EL (cell line): ENCODE measurements at places on chromosomes 5 and 9.

GRCh38 chr9:132026932-132027585 lies 52.6 kb downstream of the MED27 start:
- peak; percentile 93 for DNase-seq

GRCh38 chr5:34716986-34717385 lies 60.9 kb downstream of the RAI14 start:
- DNase-seq, result peak; percentile 60

DNA sequence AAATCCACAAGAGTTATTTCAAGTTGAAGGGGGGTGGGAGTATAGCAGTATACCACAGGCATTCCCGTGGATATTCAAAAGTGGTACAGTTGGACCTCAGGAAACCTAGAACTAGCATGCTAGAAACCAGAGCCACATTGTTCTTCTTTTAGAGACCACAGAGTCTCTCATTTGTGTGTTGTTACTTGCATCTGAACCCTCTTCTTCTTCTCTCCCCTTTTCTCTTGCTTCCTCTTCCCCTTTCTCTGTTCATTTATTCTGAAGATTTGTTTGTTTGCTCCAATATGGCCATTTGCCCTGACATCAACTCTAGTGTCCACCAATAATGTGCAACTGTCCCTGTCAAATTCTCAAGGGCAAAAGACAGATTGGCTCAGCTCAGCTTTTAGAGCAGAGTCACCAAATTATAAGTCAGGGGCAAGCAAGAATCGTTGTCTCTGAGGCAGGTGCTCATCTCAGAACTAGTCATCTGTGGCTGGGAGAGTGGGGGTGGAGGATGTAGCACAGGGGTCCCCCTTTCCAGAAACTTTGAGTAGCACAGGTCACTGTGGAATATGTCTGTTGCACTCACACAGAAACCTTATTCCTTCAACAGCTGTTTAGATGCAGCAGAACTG lies 321.1 kb downstream of the ARRDC3 start:
- DNase-seq, result no peak

DNA sequence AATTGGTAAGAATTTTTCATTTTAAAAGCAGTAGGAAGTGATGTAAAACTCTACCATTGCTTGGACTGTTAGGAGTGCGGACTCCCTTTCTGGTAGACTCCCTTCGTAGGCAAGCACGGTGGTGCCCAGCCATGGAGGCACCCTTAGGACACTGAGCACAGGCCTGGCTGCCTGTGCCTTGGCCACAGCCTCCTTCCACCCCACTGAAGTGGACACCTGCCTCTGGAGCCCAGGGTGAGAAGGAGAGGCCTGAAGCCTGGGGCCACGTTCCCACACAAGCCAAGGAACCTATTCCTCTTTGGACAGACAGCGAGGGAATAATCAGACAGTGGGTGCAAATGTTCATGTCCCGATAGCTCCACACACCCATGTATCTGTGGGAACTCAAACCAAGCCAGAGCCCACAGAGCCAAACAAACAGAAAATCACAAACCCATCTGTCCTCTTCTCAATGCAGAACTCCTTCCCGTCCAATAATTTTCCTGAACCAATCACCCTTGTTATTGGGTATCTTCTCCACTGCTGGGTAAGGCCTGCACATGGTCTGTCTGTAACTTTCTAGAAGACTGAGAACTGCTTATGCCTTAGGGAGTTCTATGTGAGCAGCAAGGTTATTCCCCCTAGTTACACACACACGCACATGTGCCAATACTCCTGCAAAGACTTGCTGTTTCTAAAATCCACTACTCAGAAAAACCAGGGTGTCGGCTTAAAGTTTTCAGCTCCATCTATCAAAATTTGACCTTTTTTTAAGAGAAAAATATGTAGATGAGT lies 45.2 kb downstream of the UBE2QL1 start:
- DNase-seq, result no peak

- DNase-seq, result no peak
Observed at GRCh38 chr9:126758916-126759585, 45.8 kb upstream of the ZBTB43 start.

- DNase-seq, result no peak
Observed at GRCh38 chr5:180470361-180470760, 23.8 kb upstream of the CNOT6 start.

DNA sequence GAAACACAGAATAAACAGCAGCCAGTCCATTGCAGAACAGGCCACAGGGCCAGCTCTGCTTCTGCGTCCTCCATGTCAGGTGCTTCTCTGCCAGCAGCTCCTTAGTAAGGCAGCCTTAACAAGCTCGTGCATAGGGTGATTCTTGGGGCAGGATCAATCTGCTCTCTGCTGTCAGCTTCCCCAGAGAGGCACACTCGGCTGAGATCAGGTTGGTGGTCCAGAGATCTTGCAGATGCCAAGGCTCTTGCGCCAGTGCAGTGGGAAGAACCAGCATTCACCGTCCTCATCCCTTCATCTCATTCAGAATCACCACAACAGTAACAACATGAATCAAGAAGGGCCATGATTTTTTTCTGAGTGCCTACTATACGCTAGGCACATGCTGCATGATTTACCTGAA lies 49.0 kb upstream of the ALDH1B1 start:
- no peak for DNase-seq

GRCh38 chr5:140642718-140643117 lies 3.5 kb downstream of the TMCO6 start:
- DNase-seq, result no peak
